ENCODE measurements at places on chromosomes 13 and 19.

DNA sequence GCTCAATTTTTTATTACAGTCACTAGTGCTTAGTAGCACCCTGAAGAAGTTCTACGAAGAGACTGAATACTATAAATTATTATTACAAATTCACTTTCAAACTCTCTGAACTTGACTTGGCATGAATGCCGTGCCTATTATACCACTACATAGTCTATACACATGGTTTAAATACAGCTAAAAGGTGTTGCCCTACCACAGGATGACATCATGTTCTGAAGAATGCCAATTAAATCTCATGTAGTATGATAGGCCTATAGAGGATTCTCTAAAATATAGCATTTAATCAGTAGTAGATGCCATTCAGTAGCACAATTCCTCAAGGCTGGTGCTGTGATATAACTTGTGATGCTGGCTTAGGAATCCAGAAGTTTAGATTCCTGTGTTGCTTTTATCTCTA lies 16.7 kb upstream of the POSTN start:
- DNase-seq: no peak

GRCh38 chr13:37927561-37927960 lies 58.0 kb upstream of the TRPC4 start:
- DNase-seq: no peak

DNA sequence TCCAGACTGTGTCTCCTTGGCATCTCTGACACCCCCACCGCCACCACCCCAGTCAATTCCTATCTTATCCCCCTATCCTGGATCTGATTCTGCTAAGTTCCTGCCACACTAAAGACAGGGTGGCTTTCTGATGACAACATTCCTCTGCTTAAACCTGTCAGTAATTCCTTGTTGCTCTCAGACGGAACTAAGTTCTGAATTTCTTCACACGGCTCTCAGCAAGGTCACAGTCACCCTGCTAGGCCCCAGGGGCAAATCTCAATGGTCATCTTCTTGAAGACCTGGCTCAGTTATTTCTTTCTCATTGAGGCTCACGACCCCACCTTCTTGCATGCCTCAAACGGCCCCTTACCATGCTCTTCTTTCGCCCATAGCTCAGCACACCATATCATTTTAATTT lies 7.6 kb downstream of the ALOX5AP start:
- DNase-seq: no peak

GRCh38 chr19:16296713-16297112 lies 27.9 kb upstream of the KLF2 start:
- DNase-seq: no peak

DNA sequence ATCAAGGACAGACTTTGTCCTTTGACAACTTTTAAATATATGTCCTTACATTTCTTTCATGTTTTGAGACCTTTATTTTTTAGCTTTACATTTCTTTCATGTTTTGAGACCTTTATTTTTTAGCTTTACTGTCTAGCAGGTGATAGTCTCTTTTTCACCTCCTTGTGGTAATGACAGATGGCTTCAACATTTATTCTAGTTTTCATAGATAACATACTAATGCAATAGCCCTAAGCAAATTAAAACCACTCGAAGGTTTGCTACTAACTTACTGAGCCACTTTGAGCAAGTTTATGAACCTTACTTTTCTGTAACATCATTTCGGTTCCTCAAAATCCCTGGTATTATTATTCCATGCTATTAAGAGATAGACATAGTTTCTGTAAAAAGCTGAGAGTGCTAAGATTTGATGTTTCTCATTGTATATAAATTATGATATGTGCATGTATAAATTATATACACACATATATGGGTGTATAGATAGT lies 4.5 kb downstream of the DACH1 start:
- no peak for DNase-seq

- no peak for DNase-seq
These were observed 702.3 kb downstream of the DIAPH3 start for GRCh38 chr13:59461411-59461810.

GRCh38 chr13:100564444-100565223 lies 24.0 kb downstream of the GGACT start:
- DNase-seq: no peak

DNA sequence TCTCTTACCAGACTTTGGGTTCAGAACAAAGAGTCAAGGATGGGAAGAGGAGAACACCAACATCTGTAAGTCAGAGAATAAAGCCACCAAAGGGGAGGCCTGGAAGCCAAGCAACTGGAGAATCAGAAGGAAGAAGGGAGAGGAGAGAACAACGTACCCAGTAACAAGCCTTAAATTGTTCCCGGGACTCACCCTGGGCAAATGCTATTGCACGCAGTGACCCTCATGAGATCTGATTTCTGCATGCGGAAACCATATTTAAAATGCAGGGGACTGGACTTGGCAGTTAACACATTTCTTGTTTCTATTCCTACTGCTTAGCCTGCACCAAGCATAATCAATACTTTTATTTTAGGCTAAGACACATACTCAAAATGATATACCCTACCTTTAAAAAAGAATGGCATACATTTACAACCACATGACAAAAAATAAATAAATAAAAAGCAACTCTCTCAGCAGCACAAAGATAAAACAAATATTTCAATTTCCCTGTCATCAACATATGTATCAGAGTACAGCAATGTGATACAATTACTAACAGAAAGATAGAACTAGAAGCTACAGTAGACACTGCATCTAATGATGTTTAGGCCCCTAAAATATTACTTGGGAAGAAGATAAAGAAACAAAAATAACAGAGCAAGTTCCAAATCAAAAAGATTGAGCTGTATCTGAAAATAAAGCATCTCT lies 414.6 kb downstream of the ITGBL1 start:
- DNase-seq: no peak

GRCh38 chr19:29193155-29193554 lies 19.8 kb downstream of the UQCRFS1 start:
- DNase-seq: no peak

GRCh38 chr13:62087124-62087523 lies 671.5 kb upstream of the PCDH20 start:
- DNase-seq: no peak

GRCh38 chr19:35030257-35031071 lies at the start of gene SCN1B:
Gene SCN1B (plus strand): TSS chr19:35030470. CDS start chr19:35030821, 351 bp downstream.
- no peak for DNase-seq
